DMS 273 treated with DMSO at 0.1 percent for 48 hours (cell line): ENCODE measurements at places on chromosomes 16 and 17.

DNA sequence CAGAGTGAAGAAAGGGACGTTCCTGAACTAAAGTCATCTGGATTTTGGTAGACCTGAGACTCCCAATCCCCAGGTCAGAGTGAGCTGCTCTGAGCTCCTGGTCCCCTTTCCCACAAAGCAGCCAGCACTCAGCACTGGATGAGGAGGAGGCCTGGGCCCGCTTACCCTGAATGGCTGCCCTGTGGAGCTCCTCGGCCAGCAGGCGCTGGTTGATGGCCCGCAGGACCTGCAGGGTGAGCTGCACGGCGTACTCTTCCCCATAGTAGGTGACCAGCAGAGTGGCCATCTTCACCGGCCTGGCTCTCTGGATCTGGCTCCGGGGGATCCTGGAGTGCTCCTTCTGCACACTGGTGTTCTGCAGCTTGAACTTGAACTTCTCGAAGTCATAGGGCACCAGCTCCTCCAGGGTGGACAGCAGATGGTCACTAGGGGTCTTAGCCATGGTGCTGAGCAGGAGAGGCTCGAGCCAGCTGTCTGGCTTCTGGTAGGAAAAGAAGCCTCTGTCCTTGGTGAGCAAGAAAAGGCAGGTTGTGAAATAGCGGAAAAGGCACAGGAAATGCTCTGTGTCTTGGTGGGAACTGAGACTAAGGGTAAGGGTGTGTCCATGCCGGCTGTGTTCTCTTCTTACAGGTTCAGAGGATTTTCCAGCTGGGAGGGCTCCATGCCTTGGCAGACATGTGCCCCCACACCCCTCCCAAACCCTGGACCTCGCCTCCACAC lies at the start of gene MEFV:
MEFV (minus strand) TSS at position 488 of the 720 bp plus-strand sequence; CDS start at position 442, 46 bp downstream.
- no peak for DNase-seq

DNA sequence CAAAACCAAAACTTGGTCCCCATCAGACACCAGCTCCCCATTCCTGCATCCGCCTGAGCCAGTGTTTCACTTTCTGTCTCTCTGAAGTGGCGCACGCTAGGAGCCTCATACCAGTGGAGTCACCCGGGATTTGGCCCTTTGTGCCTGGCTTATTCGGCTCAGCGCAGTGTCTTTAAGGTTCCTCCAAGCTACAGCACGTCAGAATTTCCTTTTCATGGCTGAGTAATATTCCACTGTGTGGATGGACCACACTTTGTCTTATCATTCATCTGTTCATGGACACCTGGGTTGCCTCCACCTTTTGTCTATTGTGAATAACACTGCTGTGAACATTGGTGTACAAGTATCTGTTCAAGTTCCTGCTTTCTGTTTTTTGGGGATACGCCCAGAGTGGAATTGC lies 45.2 kb upstream of the CHMP6 start:
- no peak for DNase-seq

GRCh38 chr17:41340934-41341861 lies 9.4 kb downstream of the KRT33A start:
- no peak for DNase-seq

- DNase-seq, result no peak
Measured at GRCh38 chr17:42094375-42095069, 3.8 kb downstream of the ZNF385C start.

GRCh38 chr17:79617304-79617703 lies 6.5 kb upstream of the RBFOX3 start:
- no peak for DNase-seq

DNA sequence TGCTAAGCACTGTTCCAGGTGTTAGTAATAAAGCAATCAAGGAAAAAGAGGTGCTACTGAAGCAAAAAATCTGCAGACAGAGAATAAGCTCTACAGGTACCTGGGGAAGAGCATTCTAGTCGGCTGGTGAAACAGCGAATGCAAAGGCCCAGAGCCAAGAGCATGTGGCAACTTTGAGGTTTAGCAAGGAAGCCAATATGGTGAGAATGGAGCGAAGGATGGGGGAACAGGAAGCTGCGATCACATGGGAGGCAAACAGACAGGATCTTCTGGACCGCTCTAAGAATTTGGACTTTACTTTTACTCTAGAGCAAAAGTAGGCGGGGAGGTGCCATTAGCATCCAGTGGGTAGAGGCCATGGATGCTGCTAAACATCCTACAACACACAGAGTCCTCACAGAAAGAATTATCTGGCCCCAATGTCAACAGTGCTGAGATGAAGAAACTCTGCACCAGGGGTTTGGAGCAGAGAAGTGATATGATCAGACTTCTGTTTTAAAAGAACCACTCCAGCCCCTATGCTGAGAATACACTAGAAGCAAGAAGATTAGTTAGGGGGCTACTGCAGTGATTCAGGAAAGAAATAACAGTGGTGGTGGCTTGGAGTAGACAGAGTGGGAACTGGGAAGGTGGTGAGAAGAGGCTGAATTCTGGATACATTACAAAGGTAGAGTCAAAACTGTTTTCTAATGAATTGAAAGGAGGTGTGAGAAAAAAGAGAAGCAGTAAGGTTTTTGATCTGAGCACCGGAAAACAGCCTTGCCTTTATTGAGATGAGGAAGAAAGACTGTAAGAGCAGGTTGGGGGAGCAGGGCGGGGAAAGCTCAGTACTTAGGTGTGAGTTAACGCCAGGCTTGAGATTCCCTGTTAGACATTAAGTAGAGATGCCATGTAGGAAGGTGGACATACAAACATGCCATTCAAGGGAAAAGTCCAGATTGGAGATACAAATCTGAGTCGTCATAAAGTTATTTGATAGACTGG lies 11.0 kb downstream of the EFTUD2 start:
- no peak for DNase-seq

GRCh38 chr16:62135911-62136310 lies 99.7 kb upstream of the CDH8 start:
- DNase-seq, result no peak

DNA sequence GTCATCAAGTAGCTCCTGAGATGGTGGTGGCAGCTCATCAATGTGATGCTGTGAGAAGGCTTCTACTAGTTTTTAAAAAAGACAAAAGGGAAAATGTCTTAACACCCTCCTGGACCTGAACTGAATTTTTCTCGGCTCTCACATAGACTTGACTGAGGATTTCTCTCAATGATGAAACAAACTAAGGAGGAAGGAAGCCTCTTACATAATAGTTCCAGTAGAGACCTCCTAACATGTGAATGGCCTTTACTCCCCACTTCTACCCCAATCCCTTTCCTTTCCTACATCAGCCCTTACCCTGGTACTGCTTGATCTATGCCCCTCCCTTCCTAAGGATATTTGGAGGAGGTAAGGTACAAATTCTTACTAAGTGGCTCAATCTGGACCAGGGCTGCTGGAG lies 54.8 kb upstream of the MTMR4 start:
- no peak for DNase-seq

GRCh38 chr16:29852654-29853053 lies 10.4 kb downstream of the CDIPT start:
- DNase-seq, result no peak

DNA sequence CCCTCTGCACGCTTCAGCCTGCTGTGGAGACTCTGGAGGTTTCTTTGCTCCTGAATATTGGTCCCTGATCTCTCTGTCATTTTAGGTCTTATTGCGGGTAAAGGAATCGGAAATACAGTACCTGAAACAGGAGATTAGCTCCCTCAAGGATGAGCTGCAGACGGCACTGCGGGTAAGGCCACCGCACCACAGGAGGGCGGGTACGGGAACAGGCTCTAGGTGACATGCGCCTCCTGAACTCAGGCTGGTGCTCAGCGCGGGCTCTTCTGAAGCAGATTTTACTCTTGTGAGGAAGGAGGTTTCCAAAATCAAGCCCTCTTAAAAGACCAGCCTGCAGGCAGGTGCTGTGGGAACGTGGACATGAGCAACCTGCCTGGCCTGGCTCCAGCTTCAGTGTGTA lies 29.8 kb downstream of the PLD6 start:
- no peak for DNase-seq

- no peak for DNase-seq
Measured at GRCh38 chr16:25978218-25978617, 286.5 kb downstream of the HS3ST4 start.

DNA sequence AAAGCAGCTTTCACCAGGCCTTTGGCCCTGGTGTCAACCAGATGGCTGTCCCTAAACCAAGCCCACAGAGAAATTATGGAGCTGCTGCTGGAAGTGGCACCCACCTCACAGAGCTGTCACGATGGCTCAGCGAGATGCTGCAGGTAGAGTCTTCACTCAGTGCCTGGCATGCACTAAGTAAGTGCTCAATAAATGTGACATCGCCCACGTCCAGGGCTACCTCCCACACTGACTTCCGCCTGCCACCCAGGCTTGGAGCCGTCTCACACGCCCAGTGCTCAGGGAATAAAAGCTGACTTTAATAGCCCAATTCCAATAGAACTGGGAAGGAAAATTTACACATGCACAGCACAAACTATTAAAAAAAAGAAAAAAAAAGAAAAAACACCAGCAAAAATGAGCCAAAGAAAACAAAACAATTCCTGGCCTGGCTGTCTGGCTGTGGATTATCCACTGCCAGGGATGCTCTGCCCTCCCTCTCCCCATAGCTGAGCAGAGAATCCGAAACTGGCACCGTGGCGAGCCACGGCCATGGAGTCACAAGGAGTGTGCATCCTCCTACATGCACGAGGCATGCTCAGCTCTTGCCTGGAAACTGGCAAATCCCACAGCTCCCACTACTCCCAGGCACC lies 68.9 kb downstream of the ZNF423 start:
- no peak for DNase-seq

DNA sequence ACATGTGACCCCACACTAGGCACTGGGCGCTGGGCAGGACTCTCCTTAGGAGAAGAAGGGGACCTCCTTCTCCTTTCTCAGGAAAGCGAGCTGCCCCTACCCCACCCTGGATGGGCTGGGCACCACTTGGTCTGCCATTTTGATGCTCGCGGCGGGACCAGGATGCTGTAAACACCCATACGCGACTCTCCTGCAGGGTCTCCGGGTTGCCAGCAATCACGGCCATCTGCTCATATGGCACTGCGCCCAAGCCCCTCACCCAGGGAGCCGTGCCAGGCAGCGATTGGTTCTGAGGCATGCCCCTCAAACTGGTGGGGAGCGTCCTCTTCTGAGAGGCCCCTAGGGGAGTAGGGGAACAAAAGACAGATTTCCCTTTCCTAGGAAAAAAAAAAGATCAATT lies 99.0 kb downstream of the C16orf78 start:
- DNase-seq, result peak; percentile 54

DNA sequence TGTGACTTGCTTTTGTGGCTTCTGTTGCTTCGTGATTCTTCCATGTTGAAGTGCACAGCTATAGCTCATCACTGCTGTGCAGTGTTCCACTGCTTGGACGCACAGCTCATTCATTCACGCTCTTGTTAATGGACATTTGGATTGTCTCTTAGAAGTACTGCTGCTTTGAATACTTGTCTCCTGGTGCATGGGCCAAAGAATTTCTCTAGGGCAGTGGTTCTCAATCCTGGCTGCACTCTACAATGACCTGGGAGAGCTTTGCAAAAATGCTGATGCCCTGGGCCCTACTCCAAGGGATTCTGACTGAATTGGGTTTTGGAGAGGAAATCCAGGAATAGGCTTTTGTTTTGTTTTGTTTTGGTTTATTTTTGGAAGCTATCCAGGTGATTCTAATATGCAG lies 20.0 kb downstream of the CCL17 start:
- no peak for DNase-seq

DNA sequence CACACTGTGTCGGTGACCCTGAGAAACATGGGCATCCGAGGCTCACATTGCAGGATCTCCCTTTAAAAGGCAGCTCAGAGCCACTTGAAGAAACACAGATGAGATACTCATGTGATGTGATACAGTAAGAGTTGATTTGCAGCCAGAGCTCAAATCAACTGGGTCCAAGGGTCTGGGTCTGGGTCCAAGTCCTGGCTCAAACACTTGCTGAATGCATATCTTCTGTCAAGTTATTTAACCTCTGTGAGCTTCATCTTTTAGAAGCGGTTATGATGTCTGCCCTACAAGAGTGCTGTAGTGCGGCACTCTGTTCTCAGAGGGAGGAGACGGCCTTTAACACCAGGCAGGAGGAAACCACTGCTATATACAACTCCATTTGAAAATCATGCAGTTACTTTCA lies 6.4 kb downstream of the KRT38 start:
- no peak for DNase-seq

- no peak for DNase-seq
Measured at GRCh38 chr17:82959242-82959930, 119.6 kb upstream of the ZNF750 start.
